ENCODE measurements at places on chromosomes 12 and 14.

- DNase-seq = no peak
These were observed 273.9 kb downstream of the TMEM132D start for GRCh38 chr12:129629901-129630300.

DNA sequence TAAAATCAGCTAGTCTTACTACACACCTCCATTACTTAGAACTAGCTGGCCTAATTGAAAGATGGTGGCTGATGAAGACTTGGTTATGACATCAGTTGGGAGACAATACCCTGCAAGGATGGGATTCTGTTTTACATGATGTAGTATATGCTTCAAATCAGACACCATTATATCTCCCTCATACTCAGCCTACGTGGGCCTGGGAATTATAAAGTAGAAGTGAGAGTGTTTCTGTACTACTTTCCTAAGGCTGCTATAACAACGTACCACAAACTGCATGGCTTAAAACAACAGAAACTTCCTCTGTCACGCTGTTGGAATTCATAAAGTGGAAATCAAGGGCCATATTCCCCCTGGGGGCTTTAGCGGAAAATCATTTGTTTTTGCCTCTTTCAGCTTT lies 190.4 kb downstream of the PAH start:
- no peak for DNase-seq

- no peak for DNase-seq
These were observed 53.1 kb downstream of the TAOK3 start for GRCh38 chr12:118319627-118320026.

DNA sequence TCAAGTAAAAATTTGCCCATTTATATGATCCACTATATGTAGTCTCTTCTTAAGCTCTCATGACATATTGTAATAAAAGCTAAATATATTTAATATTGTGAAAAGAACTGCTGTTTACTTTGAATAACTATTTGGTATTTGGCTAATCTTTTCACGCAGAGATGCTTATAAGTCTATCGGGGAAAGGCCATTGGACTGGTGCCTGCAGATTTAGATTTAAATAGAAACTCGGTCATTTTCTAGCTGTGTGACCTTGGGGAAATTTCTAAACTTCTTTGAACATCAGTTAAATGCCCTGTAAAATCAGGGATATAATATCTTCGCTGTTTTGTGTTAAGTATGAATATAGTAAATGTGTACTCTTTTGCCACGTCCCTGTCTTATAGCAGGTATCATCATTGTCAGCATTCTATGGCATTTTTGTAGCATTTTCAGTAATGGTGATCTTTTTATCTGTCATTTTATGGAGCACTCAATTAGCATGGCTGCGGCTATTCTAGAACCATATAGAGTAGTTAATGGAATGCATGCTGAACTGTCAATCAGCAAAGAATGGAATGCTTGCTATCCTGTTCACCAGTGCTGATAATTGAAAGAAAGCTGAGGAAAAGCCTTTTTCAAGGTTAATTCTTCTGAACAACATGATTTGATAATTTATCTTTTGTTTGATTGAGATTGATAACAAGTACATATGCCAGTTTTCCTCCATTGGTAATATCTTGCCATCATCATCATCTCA lies 181.2 kb downstream of the TMTC2 start:
- no peak for DNase-seq

GRCh38 chr14:89276424-89276975 lies 140.5 kb downstream of the FOXN3 start:
- DNase-seq = peak; percentile 25

DNA sequence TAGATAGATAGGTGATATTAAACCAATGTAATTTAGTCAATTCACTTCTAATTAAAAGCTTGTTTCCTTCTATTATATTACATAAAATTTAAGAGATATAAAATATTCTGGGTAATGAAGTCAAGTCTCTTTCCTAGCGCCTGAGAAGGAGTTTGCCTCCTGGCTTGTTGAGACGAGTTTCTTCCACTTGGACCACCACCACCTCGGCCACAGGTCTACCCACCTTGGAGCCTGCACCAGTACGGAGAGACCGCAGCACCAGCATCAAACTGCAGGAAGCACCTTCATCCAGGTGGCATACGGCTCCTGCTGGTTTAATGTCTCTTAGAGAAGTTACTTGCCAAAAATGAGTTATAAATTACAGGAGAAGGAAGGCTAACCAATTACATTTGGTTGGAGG lies 79.0 kb upstream of the SLCO1C1 start:
- no peak for DNase-seq

GRCh38 chr14:64253672-64254071 lies 40.5 kb downstream of the ESR2 start:
- no peak for DNase-seq

DNA sequence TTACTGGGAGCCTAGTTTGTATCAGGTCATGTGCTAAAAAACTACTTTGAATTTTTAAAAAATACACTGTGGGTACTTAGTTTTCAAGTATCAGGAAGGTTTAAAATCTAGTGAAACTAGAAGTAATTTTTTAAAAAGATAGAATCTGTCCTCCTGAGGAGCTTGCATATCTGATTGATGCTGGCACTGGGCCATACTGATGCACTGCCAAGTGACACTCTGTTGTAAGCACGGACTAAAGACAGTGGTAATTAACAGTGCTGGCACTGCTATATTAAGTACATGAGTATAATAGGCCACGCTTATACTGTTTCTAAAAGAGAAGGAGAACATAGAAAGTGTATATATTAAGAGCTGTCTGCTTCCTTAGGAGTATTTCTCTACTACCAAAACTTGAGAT lies 10.0 kb upstream of the TBC1D30 start:
- DNase-seq = no peak

DNA sequence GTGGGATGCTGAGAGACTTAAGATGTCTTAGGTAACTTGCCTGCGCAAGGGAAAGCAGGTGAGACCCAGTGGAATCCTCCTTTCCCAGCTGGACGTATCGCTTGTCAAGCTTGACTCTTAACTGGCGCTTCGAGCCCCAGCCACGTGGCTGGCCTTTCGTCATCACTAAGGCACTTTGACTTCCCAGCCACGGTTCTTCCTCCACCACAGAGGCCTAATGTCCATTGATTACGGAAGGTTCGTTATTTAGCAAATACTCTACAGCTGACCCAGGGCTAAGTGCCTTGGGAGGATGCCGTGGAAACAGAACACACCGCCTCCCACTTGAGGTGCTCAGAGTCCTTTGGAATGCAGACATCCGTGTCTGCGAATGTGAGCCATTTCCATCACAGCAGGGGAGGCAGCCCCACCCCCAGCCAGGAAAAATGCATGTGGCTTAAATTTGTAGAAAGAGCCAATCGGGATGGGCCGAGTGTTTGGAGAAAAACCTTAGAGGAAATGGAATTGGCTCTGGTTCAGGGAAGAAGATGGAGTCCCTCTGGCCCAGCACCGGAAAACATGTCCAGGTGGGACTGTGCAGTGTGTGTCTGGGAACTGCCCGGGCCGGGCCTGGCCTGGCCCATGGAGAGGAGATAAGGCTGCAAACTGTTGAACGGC lies 115.7 kb downstream of the PLXNC1 start:
- no peak for DNase-seq

- DNase-seq = no peak
These were observed 10.4 kb downstream of the MEG3 start for GRCh38 chr14:100836311-100836805.

- no peak for DNase-seq
These were observed 643 bp upstream of the TAMALIN start for GRCh38 chr12:52005903-52006703.

DNA sequence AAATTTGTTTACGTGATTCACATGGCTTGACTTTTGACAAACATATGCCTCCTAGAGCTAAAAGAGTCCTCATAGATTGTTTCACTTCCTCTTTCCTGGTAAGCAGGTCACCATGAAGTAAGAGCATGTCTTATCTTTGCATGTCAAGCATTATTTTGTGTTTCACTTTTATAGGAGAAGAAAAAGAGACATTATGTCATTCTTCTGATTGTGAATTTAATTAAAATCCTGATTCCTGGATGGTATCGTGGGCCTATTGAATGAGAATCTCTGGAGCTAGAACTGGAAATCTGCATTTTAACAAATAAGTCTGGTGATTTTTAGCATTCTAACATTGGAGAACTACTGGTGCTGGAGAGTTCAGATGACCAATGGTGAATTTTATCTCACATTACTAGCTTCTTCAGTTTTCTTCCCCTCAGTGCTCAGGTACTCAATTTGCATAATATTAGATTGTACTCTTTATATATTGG lies 218.6 kb upstream of the ATP2B1 start:
- no peak for DNase-seq

DNA sequence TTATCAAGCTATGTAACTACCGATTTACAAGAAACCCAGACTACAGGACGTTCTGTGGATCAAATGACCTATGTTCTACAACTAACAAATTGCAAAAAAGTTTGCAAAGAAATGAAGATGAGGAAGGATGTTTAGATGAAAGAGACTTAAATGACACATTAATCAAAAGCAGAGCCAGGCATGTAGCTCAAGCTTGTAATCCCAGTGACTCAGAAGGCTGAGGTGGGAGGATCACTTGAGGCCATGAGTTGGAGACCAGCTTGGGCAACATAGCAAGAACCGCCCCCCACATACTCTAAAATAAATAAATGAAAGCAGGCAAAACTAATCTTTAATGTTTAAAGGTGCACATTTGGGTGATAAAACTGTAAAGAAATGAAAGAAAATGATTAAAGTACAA lies 331.9 kb downstream of the BTG1 start:
- no peak for DNase-seq

DNA sequence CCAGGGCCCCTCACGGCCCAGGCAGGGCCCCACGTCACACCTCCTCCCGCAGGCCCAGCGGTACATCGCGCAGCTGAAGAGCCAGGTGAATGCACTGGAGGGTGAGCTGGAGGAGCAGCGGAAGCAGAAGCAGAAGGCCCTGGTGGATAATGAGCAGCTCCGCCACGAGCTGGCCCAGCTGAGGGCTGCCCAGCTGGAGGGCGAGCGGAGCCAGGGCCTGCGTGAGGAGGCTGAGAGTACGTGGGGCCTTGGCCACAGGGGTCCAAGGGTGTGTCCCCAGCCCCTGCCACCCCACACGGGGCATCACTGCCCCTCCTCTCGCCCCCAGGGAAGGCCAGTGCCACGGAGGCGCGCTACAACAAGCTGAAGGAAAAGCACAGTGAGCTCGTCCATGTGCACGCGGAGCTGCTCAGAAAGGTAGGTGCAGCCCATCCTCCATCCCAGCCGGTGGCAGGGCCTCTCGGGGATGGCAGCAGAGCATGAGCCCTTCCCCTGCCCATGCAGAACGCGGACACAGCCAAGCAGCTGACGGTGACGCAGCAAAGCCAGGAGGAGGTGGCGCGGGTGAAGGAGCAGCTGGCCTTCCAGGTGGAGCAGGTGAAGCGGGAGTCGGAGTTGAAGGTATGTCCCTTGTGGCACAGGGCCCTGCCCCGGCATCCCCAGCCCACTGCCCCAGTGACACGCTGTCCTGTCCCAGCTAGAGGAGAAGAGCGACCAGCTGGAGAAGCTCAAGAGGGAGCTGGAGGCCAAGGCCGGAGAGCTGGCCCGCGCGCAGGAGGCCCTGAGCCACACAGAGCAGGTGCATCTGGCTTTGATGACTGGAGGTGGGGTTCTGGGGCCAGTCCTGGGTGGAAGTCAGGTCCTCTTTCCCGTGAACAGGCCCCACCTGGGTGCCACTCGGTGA lies 20.9 kb downstream of the HIP1R start:
- DNase-seq = no peak

DNA sequence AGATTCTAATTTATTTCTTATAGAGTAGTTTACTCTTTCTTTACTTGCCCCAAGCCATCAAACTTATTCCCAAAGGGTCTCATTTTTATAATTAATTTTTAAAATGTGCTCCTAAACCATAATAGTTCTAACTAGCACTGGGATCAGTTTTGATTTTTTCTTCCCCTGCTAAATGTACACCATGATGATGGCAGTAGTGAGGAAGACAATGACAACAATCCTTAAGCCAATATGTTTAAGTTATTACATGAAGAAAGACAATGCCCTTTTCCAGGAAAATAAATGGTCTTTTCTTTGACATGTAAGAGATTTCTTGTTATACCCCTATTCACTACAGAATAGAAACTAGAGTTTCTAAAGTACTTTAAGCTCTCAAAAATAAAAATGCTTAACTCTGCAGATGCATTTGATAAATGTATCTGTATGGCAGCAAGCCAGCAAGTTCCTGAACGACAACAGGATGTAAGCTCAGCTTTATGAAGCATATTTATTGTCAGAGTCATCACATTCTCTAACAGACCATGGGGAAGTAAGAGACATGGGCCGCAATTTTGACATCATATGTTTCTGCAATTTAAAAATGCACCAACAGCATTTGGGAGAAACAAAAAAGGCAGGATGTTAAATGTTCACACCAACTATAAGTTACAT lies 36.0 kb upstream of the SNX6 start:
- no peak for DNase-seq

DNA sequence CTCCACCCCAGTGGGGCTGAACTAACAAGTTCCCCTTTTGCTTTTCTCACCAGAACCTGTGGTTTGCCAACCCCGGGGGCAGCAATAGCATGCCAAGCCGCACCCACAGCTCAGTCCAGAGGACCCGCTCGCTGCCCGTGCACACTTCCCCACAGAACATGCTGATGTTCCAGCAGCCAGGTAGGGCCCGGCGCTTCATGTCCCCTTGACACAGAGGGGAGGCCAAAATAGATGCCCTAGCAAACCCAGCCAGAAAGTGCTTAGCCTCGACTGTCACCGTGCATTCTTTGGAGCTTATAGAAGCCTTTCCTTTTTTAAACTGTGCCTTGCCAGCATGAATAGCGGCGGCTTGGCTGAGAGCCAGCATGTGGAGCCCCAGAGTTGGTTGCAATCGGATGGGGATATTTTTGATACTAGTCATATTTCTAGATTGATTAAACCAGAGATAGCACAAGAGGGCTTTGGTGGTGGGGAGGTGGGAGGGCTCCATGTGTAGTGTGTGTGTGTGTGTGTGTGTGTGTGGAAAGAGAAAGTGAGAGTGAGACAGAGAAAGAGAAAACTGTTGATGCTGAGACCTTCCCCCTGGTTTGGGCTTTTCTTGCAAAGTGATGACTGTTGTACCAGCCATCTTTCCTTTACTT lies 126.1 kb downstream of the GCH1 start:
- peak; percentile 56 for DNase-seq

DNA sequence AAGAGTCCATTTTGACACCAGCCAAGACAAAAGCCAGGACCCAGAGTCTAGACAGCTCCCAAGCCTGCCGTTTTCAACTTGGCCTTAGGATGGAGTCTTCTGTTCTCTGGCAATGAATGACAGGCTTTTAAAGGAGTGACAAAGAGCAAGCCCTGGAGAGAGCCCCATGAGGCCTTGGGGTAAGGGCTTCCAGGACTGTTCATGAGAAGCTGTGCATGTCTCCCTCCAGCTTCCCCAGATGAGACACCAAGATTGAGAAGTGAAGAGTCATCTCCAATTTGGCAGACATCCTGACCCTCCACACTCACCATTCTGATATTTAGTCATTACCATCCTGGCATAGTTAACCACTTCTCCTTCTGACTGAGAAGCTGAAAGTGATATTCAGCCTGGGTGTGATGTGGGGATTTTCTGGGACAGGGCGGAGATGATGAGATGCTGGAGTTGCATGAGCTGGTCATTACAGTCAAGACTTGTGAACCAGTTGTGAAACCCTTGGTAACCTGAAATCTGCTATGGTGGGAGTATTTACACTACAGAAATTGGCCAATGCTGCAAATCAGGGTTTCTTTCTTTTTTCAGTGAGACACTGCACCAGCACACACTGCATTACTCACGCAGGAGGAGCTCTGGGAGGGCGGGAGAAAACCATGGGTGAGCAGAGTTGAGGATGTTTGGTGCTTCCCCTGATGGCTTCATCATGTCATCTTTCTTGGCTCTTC lies 77.8 kb downstream of the VCPKMT start:
- no peak for DNase-seq

- DNase-seq = no peak
These were observed 19.2 kb downstream of the PELI2 start for GRCh38 chr14:56137453-56137807.
